HAP-1 (cell line): ENCODE measurements at places on chromosomes 2 and 18.

- DNase-seq: no peak
Measured at GRCh38 chr2:234708717-234709116, 211.8 kb upstream of the ARL4C start.

DNA sequence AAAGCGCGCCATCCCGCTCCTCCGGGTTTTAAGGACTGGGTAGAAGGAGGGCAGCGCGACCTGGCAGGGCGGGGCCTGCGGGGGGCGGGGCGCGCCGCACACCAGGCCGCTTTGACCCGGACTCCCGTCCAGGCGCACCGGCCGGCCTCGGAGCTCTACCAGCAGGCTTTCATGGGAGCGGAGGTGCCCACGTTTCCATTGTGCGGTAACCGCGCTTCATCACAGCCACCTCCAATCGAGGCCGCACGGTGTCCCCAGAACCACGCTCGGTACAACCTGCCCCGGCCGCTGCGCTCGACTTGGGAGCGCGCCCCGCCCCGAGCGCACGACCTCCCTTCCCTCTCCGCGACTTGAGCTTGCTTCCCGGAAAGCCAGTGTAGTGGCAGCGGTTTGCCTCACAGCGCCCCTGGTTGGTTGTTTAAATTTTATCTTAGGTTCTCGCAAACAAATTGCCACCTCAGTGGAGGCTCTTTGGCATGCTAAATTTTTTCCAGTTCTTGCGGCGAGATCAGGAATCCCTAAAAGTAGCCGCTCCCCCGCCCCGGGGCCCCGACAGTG is 280 bp upstream of the CYP1B1 start:
- DNase-seq: peak; percentile 47

DNA sequence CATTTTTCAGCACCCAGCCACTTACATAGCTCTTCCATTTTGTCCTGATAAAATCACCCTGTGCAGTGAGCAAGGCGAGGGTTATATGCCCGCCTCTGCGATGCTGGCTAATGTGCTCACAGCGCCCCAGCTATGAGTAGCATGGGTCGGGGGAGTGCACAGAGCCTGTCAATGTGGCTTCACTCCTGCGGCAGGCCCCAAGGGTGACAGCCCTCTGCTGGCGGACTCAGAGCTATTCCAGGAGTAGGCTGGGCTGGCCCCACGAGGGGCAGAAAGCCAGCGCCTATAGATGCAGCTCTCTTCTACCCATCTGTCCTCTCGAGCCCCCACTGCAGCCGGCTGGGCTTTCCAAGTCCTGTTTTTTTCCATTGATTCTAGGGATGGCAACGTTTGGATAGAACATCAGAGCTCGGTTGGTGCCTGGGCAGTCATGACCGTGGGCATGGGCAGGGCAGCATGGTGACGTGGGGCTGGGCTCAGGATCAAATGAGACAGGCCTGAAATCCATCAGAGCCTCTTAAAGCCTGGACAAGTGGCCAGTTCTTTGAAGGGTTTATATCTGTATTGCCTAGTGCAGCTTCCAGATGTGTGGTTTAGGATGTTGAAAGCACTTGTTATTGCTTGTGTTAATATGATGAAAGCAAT is 134.7 kb downstream of the MCFD2 start:
- no peak for DNase-seq

DNA sequence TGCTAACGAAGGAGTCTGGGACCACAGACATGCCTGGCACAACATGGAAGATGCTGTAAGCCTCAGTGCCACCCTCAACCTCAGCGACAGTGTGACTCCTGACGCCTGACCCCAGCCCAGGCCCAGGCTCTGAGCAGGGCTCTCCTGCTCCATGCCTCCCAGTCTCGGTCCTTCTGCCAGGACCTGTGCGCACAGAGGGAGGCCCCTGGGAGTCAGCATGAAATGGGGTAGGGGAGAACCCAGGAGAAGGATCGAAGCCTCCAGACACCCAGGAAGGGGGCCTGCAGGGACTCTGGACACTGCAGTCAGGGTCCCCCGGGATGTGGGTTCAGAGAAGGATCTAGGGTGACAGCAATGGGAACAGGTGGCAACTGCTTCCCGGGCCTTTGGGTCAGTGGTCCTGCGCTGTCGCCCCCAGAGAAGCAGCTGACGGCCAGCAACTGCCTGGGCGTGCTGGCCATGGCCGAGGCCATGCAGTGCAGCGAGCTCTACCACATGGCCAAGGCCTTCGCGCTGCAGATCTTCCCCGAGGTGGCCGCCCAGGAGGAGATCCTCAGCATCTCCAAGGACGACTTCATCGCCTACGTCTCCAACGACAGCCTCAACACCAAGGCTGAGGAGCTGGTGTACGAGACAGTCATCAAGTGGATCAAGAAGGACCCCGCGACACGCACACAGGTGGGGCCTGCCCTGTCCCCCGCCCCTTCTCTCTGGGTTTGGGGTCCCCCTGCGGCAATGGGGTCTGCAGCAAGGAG is 233.9 kb downstream of the ATAD2B start:
- DNase-seq: no peak

GRCh38 chr2:7083580-7084509 is 166.6 kb downstream of the RNF144A start:
- DNase-seq: peak; percentile 49

DNA sequence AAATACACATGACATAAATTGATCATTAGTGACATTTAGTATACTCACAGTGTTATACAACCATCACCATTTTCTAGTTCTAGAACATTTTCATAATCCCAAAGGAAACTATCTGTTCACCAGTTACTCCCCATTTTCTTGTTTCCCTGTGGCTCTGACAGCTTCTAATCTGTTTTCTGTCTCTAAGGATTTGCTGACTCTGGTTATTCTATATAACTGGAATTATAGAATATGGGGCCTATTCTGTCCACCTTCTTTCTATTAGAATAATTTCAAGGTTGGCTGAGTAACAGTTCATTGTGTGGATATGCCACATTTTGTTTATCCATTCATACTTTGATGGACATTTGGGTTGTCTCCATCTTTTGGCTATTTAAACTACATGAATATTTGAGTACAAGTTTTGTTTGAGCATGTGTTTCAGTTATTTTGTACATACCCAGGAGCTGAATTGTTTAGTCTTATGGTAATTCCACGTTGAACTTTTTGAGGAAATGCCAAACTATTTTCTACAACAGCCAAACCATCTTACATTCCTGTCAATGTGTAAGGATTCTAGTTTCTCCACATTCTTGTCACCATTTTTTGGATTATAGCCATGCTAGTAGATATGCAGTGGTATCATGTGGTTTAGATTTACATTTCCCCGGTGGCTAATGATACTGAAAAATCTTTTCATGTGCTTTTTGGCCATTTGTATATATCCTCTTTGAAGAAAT is 20.5 kb downstream of the KIAA1328 start:
- no peak for DNase-seq

DNA sequence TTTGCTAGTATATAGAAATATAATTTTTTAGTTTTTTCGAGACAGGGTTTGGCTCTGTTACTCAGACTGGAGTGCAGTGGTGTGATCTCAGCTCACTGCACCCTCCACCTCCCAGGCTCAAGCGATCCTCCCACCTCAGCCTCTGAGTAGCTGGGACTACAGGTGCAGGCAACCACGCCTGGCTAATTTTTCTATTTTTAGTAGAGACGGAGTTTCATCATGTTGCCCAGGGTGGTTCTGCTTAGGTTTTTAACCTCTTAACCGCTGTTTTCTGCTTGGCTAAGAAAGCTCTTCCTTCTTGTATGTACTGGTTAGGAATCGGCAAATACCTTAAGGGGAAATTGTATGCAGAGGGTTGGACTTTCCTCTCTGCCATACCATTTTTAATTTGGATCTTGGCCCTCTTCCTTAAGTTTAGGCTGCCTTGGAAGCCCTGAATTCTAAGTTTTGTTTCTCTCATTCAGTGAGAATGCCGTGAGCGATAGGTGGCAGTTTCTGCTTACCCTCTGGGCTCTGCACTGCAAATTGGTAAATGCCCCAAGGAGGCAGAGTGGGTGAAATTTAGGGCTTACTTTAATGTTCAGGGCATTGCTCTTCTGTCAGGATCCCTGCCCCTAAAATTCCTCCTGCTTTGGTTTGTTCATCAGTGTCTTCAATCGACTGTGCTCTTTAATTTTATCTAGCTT is 32.3 kb downstream of the EML6 start:
- no peak for DNase-seq

GRCh38 chr2:25311865-25312575 is 29.7 kb downstream of the DNMT3A start:
- no peak for DNase-seq

GRCh38 chr2:105320651-105321215 is 8.8 kb downstream of the TGFBRAP1 start:
- DNase-seq: peak; percentile 38

DNA sequence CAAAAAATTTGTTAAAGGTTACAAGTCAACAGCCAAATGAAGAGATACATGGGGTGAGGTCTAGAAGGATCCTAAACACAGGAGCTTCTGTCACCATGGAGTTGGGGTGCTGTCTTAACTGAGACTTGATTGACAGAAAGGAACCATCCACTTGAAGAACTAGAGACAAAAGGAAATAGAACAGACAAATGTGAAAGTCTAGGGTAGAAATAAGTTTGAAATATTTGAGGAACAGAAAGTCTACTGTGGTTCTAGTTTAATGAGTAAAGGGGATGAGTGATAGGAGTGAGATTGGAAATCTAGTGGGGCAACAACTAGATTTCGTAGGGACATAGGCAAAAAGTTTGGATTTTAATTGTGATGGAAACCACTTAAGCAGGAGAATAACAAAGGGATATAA is 18.7 kb downstream of the RBBP8 start:
- peak; percentile 47 for DNase-seq

GRCh38 chr2:28408764-28409599 is 16.3 kb downstream of the FOSL2 start:
- DNase-seq: no peak

DNA sequence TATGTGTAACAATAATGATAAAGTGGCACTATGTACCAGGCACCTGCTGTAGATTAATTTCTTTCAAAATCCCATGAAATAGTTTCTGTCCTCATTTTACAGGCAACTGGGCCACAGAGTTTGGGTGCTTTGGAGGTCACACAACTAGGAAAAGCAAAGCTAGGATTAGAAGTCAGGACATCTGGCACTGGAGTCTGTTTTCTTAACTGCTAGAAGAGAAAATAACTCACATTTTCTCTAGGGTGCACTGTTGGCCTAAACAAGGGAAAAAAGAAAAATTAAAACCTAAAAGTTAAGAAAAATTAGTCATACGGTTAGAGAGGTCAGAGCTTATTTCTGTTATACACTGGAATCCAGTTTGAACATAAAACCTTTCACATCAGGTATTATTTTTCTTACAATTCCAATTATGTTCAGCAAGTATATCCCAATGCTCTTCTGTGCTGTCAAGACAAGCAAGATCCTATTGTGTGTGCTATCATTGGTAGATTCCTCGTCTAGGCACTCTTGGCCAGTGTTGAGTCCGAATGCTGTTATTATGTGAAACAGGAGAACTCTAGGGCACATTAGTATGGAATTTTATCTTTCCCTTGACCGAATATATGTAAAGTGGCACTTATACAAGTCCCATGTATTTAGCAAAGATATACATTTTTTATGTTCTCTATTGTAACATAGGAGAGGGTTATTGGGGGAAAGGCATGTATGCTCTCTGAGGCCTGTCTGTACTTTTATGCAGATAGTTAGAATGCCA is 1.5 kb upstream of the OSGEPL1 start:
- no peak for DNase-seq

DNA sequence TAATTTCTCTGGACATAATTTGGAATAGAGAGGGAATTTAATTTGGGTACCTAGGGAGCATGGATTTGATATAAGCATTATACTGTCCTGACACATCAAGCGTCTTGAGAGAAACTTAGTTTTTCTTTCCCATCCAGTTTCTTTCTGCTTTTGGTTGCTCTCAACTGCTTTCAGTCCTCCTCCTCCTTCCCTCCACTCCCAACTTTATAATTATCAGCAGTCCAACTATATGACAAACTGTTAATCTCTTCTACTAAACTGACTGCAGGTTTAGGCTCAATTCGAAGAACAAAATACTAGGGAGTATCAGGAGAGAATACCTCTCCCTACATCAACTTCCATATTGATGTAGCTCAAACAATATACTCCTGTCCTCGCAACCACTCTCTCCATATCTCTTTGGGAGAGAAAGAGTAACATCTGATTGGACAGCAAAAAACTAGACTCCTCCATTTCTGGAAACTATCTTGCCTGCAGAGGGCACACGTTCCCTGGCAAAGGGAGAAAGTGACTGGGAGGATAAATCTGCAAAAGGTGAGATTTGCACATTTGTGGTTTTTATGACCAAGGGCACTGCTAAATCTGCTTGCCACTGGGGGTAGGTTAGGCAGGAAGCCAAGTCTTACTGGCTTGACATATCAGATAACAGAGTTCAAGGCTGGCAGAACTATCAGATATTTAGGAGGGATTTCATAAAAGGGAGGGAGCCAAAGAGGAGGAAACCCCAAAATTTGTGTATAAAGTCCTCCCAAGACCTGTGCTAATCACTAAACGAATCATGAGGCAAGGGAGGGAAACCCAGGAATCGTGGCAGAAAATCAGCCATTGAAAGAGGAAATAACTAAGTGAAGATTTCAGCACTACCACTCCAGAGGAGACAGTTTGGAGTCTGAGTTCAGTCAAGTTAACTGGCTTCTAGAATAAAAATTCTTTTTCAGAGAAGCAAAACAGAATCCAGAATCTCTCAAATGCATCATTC is 40.0 kb downstream of the ICA1L start:
- peak; percentile 77 for DNase-seq

DNA sequence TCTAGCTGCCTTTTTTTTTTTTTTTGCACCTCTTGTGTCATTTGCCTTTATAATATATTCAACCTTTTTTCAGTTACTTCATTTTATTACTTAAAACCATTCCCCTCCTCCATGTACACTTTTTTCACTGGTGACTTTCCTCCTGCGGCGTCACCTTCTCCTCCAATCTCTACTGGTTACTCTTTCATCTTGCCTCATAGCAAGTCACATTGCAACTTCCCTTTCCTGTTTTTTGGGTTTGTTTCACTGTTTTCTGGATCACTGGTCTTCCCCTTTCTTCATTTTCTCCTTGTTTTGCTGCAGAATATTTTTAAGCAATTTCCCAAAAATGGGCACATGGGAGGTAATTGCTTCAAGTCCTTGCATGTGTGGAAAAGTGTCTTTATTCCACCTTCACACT is 37.7 kb upstream of the GPR155 start:
- no peak for DNase-seq

GRCh38 chr2:16655905-16656642 is 9.6 kb downstream of the CYRIA start:
- no peak for DNase-seq

GRCh38 chr2:1370461-1370860 is 42.8 kb upstream of the TPO start:
- no peak for DNase-seq
